ENCODE measurements at places on chromosomes 4 and X. TPM values are rescaled to one million over a fixed set of nuclear protein-coding genes. Genes with fewer than 3 reads are reported as not detected.

- no peak for DNase-seq
Measured at GRCh38 chr4:12679217-12679616, 804.9 kb downstream of the RAB28 start.

DNA sequence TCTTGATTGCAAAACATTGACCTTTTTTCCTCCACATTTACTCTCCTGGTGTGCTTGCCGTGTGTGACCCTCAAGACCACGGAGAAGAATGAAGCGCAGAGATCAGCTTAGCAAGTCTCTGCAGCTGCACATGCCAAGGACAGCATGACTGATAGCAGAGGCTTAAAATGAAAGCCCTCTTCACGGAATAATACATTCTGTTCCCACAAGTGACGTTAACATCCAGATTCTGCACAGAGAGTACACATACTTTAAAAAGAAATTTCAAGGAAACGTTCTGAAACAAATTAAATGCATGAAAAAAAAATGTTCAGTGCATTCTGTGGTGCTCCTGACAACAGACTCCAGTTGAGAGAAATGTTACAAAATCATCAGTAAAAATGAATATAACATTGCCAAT, 60.9 kb downstream of the SLC7A11 start:
- DNase-seq: peak; percentile 78

Gene TTC29
- polyA plus RNA-seq: 165 TPM

GRCh38 chr4:8666581-8666980, 74.0 kb downstream of the CPZ start:
- no peak for DNase-seq

- DNase-seq: no peak
Measured at GRCh38 chr4:46131498-46132057, 7.7 kb upstream of the GABRG1 start.

DNA sequence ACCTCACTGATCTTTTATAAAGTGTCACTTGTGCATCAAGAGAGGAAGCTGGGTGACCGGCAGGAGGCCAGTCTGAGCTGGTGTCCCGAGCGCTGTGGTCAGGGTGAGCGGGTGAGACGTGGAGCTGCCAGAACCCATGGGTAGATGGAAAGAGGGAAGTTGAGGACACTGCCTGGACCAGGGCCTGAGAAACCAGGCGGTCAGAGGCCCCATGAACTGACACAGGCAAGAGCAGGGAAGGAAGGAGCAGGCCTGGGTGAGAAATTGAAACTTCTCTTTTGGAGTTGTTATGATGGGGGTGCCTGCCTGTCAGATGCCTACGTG, 192.6 kb downstream of the AFAP1 start:
- DNase-seq: no peak

Gene SPANXD
- 11.5 TPM for polyA plus RNA-seq

Gene ARMCX2
- polyA plus RNA-seq: 17.7 TPM

- no peak for DNase-seq
Measured at GRCh38 chrX:11380187-11380844, 87.1 kb downstream of the AMELX start.

DNA sequence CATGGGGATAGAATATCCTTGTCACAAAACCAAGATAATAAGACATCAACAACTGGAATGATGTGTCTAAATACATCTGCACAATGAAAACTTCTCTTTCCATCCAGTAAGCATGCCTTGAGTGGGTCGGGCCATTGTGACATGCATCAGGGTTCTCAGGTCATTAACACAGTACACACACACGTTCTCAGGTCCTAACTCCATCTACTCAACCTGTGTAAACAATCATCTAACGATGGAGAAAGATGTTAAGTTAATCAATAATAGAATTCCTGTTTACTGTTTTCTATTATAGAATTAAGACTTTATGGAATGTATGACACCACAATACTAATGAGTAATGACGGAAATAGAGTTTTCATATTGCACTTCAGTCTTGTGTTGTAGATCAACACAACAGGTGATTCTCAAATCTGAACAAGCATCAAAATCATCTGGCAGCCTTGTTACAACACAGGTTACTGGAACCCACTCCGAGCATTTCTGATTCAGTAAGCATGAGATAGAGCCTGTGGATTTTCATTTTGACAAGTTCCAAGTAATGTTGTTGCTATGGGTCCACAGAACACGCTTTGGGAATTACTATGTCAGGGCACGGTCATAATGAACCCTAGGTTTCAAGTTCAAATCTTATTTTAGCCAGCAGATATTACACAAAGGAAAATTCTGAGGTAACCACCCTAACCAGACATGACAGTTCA, 315.8 kb upstream of the TEX13C start:
- DNase-seq: no peak

DNA sequence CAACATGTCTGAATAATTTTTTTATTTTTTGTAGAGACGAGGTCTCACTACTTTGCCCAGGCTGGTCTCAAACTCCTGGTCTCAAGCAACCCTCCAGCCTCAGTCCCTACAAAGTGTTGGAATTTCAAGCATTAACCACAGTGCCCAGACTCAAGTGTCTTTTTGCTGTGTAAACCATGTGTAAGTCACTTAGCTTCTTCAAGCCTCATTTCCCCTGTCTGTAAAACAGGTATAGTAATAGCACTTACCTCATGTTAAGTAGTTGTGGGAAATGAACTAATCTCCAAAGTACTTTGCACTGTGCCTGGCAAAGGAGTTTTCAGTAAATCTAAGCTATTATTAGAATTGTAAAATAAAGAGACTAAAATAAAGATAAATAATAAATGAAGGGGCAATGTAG, 35.7 kb downstream of the STBD1 start:
- DNase-seq: no peak

DNA sequence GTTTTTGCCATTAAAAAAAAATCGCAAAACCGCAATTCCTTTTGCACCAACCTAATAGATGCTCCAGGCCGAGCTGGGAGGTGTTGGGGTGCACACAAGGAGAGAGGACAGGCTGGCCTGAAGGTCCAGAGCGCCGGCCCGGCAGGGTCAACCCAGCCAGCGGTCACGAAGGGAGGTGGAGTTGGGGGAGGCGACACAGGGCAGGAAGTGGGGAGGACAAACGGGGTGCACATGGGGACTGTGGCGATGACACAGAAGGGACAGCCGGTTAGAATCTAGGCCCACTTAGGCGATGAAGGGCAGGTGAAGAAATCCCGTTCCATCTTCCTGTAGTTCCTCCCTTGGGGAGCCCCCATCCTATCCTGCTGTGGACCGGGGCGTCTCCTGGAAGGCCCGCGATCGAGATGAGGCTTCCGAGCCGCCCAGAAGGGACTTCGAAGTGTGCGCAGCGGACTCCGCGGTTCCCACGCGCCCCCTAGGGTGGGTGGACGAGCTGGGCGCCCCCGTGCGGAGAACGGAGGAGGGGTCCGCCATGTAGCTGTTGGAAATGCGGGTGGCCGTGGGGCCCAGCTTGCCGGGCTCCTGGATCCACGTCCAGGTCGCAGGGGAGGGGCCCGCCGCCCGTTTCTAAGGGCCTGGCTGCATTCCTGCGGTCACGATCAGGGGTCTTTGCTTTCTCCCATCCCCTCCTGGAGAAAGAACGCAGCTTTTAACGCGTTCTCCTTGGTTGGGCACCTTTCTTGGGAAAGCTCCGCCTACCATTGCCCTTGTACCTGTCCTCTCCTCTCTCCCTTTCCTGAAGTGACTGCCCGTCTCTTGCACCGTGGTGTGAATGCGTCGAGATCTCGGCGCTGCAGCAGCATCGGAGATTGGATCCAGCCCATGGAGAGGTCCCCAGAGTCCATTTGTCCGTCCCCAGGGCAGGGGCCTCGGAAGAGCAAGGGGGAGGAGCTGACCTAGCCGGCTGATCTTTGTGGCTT, 17.0 kb upstream of the HPF1 start:
- peak; percentile 47 for DNase-seq

- DNase-seq: no peak
Measured at GRCh38 chr4:184598753-184599491, 50.3 kb downstream of the CASP3 start.

GRCh38 chrX:53281963-53282695, 745 bp upstream of the IQSEC2 start:
- DNase-seq: no peak

- no peak for DNase-seq
Measured at GRCh38 chr4:47907089-47907646, 7.2 kb downstream of the NFXL1 start.

- no peak for DNase-seq
Measured at GRCh38 chrX:40179283-40179682, 81.5 kb upstream of the BCOR start.

GRCh38 chr4:139763672-139764071, 98.1 kb downstream of the MGST2 start:
- no peak for DNase-seq

- DNase-seq: no peak
Measured at GRCh38 chrX:33106737-33107136, 104.6 kb downstream of the DMD start.

Gene TRIML2
- 3.7 TPM for polyA plus RNA-seq

Gene POU3F4
- polyA plus RNA-seq: not detected

- no peak for DNase-seq
Measured at GRCh38 chrX:7614616-7615015, 228.4 kb upstream of the VCX start.

DNA sequence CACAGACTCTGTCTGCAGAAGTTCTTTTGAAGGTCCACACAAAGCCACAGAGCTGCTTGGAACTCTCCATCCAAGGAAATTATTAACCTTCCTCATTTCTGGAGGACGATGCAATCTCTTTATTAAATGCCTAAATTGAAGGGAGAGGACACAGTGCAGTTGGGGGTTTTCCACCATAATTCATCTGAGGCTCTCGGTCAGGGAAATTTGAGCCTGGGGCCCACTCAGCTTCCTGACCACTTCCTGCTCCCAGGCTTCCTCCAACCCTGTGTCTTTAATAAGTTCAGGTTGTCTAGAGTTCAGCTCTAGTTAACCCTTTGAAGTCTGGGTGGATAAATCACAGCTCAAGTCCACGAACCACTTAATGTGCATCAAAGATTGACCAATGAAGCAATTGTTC, 58.5 kb downstream of the PRPS1 start:
- no peak for DNase-seq

Gene PHKA1
- polyA plus RNA-seq: 3.6 TPM

- no peak for DNase-seq
Measured at GRCh38 chr4:135741583-135741982, 1540.0 kb upstream of the PABPC4L start.

GRCh38 chr4:150960818-150961217, 54.3 kb downstream of the LRBA start:
- DNase-seq: peak; percentile 43

- no peak for DNase-seq
Measured at GRCh38 chr4:84917086-84917821, 49.2 kb downstream of the WDFY3 start.

Gene IGFBP7
- polyA plus RNA-seq: 531 TPM

DNA sequence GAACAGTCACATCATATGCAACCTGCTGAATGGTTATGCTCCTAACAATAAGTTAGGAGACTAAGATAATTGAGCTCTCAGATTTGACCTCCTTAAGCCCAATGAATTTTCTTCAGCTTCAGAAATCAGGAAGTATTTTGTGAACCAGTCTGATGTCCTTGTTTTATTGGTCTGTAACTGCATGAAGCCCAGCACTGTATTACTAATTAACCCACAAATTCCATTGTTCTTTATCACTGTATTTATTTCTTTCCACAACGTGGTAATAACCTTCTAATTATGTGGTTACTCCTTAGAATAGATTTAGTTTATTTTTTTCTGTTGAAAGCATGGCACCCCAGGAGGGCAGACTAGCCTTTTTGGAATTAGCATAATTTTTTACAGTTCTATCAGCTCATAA, 3.9 kb upstream of the MFAP3L start:
- DNase-seq: no peak

GRCh38 chr4:165522050-165522449, 143.2 kb downstream of the CPE start:
- no peak for DNase-seq

Gene PRRG3
- polyA plus RNA-seq: 2.2 TPM

Gene PIM2
- polyA plus RNA-seq: 20.6 TPM

Gene GPR78
- 0.34 TPM for polyA plus RNA-seq

Gene KCNIP4
- not detected for polyA plus RNA-seq

GRCh38 chr4:7295911-7296660, 103.7 kb downstream of the SORCS2 start:
- DNase-seq: peak; percentile 51

DNA sequence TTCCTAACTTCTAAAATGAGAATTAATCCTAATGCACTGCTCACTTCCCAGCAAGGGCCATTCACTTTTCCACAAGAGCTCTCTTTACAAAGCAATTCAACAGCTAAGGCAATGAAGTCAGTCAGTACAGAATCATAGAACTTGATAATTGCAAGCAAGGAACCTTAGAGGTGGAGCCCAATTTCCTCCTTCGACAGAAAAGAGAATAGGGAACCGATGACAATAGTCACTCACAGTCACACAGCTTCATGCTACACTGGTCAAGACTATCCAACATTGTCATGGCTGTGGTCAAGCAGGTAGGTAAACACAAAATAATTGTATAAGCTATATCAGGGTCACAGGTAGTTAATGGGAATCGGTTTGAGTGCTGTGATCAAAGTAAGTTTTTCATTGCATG, 90.0 kb downstream of the ELOVL6 start:
- DNase-seq: no peak

- no peak for DNase-seq
Measured at GRCh38 chr4:15042529-15043167, 40.4 kb downstream of the CPEB2 start.

Gene MAML3
- polyA plus RNA-seq: 7.6 TPM

- no peak for DNase-seq
Measured at GRCh38 chr4:102007959-102008425, 217.5 kb downstream of the BANK1 start.

DNA sequence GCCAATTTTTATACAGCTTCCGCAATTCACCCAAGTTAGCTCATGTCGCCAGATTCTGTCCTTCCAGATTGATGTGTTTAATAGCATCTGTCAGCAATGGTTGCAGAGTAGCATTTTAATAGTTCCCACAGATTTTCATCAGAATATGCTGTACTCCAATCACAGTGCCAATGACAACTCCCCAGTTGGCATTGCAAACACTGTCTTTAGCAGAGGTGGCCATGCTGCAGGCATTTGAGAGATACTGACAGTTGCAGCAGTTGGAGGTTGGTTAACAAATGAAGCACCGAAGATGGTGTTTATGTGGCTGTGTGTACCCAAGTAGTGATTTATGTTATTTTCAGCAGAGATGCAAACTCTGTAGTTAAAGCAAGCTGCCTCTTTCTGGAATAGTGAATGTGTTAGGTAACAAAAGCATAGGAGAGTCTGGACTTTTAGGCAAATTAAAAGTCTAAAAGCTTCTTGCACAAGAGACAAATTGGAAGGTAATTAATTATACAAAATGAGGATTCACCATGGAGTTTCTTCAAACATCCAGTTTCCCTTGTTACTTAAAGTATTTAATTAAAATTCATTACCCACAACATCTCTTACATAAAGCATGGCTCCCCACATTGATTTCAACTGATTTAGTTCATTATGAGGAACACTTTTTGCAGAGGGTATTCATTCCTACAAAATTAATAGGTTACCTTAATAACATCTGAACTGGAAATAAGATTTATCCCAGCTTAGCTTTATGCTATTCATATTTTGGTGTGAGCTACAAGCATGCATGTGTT, 65.2 kb downstream of the PARM1 start:
- DNase-seq: no peak

Gene CSAG1
- polyA plus RNA-seq: 3.3 TPM

Data from testis (tissue), 5 donors.